ENCODE measurements at places on chromosomes 6 and 20.

DNA sequence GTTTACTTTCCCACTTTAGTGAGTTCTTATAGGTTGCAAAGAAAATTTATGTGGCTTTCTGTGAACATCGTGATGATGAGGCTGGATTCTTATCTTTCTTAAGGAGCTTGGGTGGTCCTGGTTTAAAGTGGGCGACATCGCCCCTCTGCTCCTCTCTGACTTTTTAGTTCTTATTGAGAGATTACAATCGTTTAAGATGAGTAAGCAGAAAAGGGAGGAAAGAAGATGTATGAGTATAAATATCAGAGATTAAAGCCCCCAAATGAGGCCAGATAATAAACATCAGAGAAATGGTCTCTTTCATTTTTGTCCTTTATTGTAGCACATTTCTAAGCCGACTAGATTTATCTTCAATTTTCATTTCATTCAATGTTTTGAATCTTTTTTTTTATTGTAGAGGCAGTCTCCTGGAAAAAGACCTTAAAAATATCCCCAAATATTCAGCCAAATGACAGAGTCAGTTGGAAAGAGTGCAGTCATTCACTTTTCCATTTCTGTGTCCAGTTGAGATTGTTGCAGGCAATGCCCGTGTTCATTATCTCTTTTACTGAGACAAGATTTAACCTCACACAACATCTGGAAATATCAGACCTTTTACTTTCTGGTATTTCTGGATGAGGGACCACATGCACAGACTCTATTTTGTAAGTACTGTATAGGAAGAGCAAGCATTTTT, 62.0 kb upstream of the PDE7B start:
- DNase-seq, result no peak

GRCh38 chr6:35780719-35781118, at the start of gene CLPSL1:
TSS of gene CLPSL1 (plus strand) at chr6:35781019. CDS start at chr6:35781111, 92 bp downstream.
- DNase-seq, result no peak

DNA sequence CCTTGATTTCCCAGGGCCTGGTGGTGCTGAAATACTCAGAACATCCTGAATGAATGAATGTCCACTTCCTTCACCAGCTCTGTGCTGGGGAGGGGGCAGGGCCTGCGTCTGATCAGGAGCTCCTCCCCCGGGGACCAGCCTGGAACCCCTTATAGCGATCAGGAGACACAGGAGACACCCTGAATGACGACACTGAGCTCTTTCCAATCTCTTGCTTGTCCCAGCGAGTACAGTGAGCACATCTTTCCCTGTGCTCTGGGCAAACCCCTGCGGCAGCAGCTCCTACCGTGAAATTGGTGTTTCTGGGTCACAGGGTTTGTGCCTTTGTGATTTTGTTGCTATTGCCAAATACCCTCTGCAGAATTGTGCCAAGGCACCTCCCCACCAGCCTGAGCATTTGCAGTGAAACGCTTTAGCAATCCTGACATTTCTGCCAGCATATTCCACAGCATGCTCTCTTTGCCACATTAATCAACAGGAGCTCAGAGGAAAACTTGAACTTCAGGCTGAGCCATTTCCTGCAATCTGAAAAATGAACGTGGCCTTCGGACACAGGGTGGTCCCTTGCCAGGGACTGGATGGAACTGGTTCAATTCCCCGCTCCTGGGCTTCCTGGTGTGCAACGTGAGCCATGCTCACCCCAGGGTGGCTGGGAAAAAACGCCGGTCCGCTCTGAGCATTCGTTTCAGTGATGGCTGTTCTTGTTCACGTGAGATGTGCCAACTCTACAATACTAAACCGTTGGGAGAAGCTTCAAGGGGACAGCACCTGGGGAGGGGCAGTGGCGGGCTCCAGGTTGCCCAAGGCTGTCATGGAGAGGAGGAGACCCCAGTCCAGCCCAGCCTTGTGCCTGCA, 23.1 kb upstream of the MRGBP start:
- DNase-seq, result no peak

DNA sequence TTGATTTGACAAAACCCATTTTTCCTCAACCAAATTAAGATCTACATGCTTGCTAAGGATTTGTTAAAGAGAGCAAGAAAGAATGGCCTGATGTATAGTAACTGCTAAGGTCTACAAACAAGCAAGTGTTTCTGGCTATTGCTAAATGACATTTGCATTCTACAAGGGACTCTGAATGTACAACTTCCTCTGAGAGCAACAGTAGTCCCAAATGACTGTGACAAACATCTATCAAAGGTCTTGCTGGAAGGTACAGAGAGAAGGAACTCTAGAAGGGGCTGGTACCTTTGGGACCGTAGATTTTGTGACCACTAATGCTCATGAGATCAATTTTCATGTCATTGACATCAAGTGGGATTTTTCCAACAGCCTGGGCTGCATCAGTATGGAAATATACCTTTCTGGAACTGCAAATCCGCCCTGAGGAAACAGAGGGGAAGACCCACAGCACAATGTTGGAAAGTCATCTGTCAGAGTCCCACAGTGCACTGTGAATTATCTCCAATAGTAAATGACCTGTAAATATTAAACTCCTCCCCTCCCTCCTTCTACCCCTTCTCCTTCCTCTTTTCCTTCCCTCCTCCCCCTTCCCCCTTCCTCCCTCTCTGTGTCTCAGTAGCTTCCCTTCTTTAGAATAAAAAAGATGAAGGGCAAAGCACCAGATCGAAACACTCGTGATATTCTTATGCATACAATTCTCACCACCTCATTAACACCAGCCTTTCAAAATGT, 15.9 kb upstream of the CPNE1 start:
- no peak for DNase-seq

GRCh38 chr6:56790414-56790813, 147.7 kb upstream of the DST start:
- DNase-seq, result no peak

DNA sequence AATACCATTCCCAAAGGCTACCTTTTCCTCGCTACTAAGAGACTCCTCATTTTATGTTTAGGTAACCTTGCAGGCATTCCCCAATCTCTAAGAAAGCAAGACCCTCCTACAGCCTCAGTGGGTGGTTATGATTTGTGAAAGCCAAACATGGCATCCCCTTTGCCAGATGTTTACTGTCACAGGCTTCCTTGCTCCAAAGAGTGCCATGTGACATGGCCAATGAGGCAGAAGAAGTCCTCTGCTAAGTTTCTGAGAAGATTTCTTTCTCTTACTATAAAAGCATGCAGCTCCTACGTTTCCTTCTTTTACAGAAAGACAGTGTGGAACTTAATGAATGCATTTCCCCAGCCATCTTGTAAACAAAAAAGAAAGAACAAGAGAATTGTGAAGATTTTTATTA, 688.2 kb downstream of the TBC1D32 start:
- DNase-seq, result no peak

DNA sequence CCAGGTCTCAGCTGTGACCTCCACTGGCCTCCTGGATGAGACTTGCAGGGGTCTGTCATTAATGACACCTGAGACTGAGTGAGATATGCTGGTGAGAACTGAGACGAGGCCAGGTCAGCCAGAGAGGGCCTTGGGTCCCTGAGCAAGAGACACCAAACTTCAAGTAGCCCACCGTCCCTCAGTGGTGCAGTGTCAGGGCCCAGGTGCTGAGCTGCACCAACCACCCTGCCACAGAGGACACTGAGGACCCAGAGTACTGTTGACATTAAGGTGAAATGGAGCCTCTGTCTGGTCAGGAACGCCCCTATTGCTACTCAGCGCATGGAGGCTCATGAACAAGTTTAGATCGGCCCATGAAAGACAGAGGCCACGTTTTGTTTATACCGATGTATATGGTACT, 64.1 kb upstream of the SCP2D1 start:
- DNase-seq, result no peak

GRCh38 chr6:159654483-159655098, 38.5 kb downstream of the SOD2 start:
- DNase-seq, result no peak

DNA sequence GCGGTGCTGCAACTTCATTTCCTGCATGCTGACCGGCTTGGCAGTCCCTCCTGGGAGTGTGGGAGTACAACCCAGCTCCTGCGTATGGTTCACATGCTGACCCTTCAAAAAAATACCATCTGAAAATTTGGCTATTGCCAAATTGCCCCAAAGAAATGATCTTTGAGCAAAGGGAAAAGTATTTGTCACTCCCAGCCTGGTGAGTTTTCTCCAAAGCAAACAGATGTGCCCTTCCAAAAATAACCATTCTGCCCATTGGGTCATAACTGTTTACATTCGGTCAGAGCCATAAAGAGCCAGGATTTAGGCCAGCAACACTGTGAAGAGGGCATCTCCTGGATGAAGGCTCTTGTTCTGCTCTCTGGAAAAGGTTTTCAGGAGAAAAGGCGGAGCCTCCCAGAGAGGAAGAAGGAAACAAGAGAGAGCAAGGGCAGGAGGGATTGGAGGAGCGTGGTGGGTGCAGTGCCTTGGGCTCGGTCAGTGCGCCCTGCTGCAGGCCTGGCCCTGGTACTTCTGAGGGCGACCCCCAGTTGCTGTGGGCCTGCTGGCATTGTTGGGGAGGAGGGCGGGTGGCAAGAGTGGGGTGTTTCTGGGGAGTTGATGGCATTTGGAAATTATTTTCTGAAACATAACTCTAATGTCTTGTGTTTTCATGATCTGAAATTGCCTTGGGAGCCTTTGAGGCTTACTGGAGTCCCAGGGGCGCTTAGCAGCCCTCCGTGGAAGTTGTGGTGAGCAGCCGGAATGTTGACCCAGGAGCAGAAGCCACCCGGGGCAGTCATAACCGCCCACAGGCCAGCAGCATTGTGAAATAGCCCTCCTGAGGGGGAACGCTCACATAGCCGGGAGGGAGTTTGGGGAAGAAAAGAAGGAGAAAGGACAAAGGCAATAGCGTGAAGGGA, 248.4 kb downstream of the MYLK4 start:
- DNase-seq, result no peak

GRCh38 chr6:129744880-129745237, 34.9 kb upstream of the ARHGAP18 start:
- DNase-seq, result no peak

DNA sequence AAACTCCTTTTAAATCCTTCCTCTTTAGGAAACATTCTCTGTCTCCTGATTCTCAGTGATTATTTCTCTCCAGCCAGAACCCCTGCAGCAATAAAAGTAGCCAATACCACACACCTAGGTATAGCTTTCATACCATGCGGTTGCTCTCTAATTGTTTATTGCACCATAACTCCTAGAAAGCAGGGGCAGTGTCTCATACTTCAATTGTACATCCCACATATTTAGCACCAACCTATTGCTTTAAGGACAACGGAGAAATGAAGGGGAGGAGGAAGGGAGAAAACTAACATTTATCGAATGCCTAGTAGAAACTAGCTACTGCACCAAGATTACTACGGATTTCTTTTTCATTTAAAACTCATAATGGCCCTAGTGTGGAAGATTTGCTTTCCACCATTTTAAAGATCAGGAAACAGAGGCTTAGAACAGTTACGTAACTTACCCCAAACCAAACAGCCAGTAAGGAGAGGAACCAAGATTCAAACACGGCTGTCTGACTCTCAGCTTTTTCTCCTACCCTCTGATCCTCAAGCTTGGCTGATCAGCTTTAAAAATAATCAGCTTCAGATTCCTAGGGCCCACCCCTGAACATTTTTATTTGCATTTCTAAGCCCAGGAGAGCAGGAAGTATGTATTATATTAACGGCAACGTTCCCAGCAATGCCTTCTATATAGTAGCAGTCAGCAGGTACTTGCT, 43.4 kb upstream of the ATXN1 start:
- no peak for DNase-seq

DNA sequence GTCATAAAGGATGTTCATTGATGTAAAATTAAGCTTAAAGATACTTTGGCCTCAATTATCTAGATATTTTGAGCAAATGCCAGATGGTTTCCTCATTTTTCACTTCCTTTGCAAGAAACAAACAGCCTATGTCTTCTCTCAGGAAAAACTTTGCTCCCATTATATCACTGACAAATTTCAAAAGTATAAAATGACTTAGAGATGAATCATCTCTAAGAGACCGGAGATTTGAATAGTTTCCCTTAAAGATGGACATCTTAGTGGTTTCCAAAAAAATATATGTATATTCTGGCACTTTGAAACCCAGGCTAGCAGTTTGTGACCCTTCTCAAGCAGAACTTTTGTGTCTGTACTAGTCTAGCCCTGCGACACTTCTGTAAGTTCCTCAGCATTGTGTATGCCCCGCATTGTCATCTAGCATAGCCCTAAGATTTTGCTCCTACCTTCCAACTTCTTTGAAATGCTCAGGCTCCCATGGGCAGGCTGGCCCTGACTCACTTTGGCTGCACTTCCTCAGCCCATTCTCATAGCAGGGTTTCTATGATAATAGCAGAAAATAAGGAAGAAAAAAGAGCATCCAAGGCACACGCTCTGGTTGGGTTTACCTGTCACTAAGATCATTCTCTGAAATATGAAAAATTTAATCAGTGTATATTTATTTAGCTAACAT, 25.7 kb upstream of the POU3F2 start:
- no peak for DNase-seq

- no peak for DNase-seq
Observed at GRCh38 chr6:86723729-86724128, 213.6 kb upstream of the HTR1E start.

DNA sequence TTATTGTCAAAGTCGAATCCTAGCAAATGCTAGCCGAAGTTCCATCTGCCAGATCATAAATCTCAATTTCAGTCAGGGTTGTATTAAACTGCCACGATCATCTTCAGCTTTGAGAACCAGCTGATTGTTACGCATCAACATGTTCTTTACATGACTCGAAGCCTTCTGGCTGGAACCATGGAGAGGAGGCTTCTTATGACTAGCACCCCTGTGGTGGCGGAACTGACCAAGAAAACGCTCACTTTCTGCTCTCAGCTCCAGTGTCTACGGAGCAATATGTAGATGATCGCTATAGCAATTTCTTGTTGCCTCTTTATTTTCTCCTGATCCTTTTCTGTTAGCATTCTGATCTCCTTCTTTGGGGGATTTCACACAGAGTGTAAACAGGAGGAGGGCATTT, 479.4 kb upstream of the SLC35B3 start:
- DNase-seq, result no peak

DNA sequence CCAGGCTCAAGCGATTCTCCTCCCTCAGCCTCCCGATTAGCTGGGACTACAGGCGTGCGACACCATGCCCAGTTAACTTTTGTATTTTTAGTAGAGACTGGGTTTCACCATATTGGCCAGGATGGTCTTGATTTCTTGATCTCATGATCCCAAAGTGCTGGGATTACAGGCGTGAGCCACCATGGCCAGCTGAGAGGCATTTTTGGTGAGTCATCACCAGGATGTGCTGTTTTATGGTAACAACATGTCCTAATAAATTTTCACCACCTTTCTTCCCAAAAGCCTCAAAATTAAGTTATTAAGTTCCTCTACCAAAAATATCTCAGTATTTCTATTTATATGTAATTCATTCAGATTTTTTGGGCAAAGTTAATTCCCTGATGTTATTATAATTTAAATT, 53.5 kb downstream of the COL21A1 start:
- no peak for DNase-seq

DNA sequence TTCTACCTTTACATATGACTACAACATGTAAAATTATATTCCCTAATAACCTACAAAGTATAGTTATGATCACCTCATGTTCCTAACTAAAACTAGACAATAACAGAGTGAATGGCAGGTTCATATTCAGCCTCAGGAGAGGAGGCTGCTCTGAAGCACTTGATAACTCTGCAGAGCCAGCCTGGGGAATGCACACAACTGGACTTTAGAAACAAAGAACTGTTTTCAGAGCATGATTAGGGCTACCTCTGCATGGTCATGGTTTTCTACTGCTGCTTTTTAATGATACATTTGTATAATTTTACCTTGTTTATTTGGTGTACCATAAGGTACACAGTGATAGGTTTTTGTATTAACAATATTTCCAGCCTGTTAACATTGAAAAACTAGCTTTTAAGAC, 50.3 kb downstream of the TRPC4AP start:
- DNase-seq, result no peak

- DNase-seq, result no peak
Observed at GRCh38 chr6:155121699-155122098, 126.6 kb downstream of the TIAM2 start.

GRCh38 chr6:25384967-25385366, 105.8 kb downstream of the CARMIL1 start:
- DNase-seq, result no peak

Data from activated CD8-positive, alpha-beta memory T cell treated with anti-CD3 and anti-CD28 coated beads for 1 hour (primary cell).